ENCODE measurements at places on chromosomes 12 and 14. TPM values are rescaled to one million over a fixed set of nuclear protein-coding genes. Genes with fewer than 3 reads are reported as not detected.

The NXPH4 gene
- 18.1 TPM for total RNA-seq

The AP1G2 gene
- 95.3 TPM for total RNA-seq

The FGF6 gene
- total RNA-seq: not detected

DNA sequence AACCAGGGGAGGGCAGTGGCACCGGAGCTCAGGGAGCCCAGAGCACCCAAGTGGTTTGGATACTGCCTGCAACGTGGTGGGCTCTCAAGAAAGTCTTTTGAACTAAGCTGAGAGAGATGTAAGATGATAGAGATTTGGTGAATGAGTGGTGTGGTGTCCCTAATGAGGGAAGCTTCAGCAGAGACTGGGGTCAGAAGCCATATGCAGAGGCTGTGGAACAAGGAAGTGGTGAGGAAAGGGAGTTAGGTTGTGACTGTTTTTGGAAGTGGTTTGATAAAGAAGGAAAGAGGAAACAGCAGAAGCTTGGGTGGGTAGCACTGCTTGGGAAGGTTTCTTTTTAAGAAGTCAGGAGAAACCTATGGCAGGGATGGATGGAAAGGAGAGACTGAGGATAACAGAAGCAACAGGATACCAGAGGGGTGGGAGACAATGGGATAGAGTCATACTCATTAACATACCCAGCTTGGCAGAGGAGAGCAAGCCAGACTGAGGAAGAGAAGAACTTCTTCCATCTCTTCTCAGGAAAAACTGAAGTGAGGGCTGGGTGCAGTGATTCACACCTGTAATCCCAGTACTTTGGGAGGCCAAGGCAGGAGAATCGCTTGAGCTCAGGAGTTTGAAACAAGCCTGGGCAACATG lies 24.1 kb downstream of the SLC4A8 start:
- DNase-seq: no peak

DNA sequence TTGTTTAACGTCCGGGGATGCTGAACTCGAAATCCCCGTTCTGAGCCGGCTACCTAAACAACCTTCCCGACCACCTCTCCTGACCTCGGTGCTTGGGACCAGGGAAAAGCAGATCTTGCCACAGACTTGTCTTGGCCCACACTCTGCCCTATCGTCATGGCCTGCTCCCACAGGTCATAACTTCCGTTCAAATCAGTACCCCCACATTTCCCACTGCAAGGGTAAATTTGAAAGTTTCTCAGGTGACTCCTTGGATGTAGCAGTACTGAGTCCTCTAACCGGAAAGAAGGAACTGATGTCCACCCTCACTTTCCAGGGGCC lies 612 bp upstream of the RBM23 start:
- DNase-seq: no peak

- no peak for DNase-seq
Observed at GRCh38 chr14:74980731-74981461, 21.8 kb upstream of the EIF2B2 start.

DNA sequence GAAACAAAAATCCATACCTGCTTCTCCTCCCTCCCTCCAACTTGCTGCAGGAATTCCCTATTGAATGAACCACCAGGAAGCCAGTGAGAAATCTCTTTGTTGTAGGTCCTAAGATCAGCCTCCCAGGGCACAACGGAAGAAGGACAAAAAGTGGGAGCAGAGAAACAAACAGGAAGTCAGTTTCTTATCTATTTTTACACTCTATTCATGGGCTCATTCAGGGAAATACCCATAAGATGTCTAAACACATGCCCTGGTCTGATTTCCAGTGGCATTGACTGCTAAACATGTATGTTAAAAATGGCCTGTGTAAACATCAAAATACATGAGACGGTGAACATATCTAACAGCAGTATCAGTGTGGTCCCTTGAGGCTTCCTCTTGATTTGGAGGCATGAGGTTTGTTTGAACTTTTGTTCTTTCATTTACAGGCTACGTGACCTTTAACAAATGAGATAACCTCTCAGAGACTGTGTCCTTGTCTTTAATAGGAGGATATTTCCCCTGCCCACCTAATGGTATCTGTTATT lies 18.8 kb downstream of the GPR65 start:
- no peak for DNase-seq

- DNase-seq: no peak
Observed at GRCh38 chr14:32809255-32809654, 129.4 kb upstream of the NPAS3 start.

- no peak for DNase-seq
Observed at GRCh38 chr12:836952-837351, 84.6 kb downstream of the WNK1 start.

Measured in prostate gland (tissue), 2 donors.